ENCODE measurements at places on chromosomes 2 and 18.

GRCh38 chr2:46563186-46563585, 83.8 kb downstream of the TMEM247 start:
- no peak for DNase-seq

- DNase-seq, result no peak
These were observed 197.2 kb downstream of the CYP26B1 start for GRCh38 chr2:71950256-71951082.

DNA sequence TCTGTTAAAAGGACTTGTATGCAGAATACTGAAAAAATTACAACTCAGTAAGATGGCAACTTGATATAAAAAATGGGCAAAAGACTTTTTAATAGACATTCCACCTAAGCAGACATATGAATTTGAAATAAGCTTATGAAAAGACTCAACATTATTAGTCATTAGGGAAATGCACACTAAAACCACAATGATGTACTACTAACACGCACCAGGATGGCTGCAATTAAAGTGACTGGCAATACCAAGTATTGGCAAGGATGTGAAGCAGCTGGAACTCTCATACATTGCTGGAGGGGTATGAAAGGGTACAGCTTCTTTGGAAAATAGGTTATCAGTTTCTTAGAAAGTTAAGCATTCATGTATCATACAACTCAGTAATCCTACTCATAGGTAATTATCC, 3.2 kb upstream of the ENOSF1 start:
- no peak for DNase-seq

DNA sequence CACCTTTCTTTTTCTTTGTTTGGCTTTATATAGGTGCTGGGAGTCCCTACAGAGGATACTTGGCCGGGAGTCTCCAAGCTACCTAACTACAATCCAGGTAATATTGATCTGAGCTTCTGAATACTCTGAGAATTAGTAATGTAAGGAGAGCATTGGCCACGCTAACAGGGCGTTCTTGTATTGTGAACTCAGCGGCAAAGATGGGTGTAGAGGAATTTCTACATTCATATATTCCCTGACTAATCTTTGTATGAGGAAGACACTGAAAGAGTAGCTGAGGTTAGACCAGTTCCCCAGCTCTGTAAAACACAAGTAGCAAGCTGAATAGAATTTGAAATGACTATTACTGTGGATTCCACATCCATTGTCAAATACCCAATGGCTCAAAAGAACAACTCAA, 48.5 kb downstream of the CDK15 start:
- DNase-seq, result no peak

DNA sequence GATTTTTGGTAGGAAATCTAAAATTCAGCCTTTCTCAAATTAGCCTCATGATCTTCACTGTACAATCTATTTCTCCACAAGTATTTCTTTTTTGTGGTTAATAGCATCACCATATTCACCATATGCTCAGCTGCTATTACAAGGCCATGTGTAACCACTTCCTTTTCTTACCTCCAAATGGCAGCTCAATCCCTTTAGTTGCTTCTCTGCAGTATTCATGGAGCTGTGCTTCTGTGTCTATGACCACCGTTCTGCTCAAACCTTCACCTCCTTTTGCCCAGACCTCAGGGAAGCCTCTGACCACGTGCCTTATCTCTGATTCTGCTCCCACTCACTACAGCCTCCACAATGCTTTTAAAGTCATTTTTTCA, 126.7 kb upstream of the TMEM200C start:
- no peak for DNase-seq

- no peak for DNase-seq
These were observed 311.0 kb downstream of the ZEB2 start for GRCh38 chr2:144208924-144209323.

DNA sequence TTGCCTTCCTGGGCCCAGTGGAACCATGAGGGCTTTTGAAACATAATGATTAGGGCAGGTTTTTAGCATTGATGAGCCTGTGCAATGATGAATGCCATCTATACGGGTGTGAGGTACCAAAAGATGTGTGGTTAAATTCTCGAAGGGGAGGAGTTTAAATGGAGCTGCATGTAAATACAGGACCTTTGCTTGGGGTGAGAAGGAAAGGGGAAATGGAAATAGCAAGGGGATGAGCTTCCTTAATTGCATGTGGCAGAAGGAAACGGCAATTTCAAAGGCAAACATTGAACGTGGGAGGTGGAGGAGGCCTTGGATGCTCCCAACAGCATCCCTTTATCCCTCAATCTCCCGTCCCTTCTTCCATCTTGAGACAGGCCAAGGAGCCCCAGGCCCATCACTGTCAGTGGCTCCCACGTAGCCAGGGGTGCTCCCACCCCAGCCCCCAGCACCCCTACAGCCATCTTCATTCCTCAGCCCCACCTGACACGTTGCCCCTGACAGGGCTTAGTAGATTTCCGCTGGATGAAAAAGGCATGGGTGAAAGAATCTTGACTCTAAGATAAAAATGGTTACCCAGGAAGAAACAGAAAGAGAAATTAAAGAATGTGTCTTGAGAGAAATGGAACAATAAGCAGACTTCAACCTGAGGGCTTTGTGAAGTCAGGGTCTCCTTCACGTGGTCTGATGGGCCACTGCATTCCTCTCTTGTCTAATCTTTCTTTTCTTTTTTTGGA, 32.5 kb downstream of the INPP5D start:
- DNase-seq, result no peak

Measured in stimulated activated CD8-positive, alpha-beta memory T cell treated with anti-CD3 and anti-CD28 coated beads, Interleukin-15, amount 100 ng/mL, for 24 hours (primary cell).